ENCODE measurements at places on chromosomes 12 and 14. TPM values are rescaled to one million over a fixed set of nuclear protein-coding genes. Genes with fewer than 3 reads are reported as not detected.

- no peaks in the 10 kb centered on the region for H3K27me3 ChIP-seq
- H3K36me3 ChIP-seq: no peaks in the 10 kb centered on the region
- peak; percentile 23 for DNase-seq
- H3K27ac ChIP-seq: no peak overlapping the region
- no peaks in the 10 kb centered on the region for H3K4me1 ChIP-seq
These were observed 32.4 kb downstream of the PLEKHG7 start for GRCh38 chr12:92735131-92735721.

GRCh38 chr12:24228371-24228770 lies 278.9 kb upstream of the SOX5 start:
- no peak for DNase-seq
- no peaks in the 10 kb centered on the region for H3K4me1 ChIP-seq
- H3K27me3 ChIP-seq: no peaks in the 10 kb centered on the region
- H3K27ac ChIP-seq: no peak overlapping the region

DNA sequence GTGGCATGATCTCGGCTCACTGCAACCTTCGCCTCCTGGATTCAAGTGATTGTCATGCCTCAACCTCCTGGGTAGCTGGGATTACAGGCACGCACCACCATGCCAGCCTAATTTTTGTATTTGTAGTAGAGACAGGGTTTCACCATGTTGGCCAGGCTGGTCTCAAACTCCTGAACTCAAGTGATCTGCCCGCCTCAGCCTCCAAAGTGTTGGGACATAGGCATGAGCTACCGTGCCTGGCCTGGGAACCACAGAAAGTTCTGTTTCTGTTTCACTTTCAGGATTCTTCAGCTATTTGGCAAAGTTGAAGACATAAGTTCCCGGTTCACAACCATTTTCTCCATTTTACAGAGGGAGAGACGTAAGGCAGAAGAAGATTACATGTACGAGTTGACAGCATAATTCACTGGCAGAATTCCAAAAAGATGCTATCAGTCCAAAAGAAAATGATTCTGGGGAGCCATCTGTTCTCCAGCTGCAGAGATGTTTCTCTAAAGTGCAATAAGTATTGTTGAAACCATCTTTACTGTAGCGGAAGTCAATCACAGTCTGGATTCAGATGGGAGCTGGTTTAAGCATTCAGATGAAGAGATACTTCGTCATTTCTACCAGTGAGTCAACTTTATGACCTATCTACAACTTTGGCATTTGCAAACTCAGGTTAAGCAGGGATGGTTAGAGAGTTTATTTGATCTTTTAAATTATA lies 8.1 kb upstream of the RNF34 start:
- H3K27ac ChIP-seq: no peak overlapping the region
- no peaks in the 10 kb centered on the region for H3K27me3 ChIP-seq

DNA sequence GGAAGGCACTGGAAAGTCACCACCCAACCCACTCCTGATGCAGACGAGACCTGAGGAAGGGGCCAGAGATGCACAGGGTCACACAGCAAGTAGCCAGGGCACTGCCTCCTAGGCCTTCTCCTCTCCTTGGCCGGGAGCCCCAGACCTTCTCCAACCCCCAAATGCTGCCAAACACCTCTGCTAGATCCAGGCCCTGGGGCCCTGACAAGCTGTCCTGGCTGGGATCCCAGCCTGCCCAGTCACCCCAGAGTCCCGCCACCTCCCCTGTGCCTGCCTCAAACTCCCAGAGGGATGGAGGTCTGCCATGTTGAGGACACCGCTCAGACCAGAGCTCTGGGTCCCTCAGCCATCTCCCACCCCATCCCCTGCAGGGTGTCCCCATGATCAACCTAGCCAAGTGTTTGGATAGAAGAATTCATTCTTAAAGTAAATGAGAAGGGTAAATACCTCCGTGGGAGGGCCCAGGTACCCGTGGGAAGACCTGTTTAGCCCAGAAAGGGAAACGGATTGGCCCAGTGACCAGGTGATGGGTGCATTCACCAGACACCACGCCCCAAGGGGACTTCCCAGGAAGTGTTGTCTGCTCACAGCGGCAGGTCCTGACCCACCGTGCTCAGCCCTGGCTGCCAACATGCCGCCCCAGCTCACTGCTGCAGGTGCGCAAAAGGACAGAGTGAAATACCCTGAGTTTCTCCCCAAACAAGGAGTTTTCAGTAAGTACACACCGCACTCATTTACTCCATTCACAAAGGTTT lies 4.6 kb upstream of the DIO3 start:
- no peak for DNase-seq
- H3K4me1 ChIP-seq: no peaks in the 10 kb centered on the region
- H3K27me3 ChIP-seq: peaks cover 5% of the 10 kb centered on the region

DNA sequence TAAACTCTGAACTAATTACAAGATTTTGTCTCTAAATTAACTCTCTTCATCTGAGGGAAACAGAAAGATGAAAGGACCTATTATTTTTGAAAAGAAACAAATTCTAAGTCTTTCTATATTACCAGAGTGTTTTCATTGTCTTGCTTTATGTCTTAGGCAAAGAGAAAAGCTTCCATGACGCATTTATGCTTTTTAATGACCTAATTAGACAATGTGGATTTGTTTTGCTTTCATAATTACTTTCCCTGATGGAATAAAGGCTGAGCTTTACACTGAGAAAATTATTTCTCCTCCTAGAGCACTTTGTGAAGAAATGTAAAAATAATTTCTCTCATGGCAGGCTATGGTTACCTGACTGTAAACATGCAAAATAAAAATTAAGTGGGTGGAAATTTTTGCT lies 138.0 kb upstream of the SLCO1C1 start:
- no peak overlapping the region for H3K27ac ChIP-seq
- H3K27me3 ChIP-seq: no peaks in the 10 kb centered on the region
- H3K36me3 ChIP-seq: no peaks in the 10 kb centered on the region
- no peak overlapping the region for H3K4me3 ChIP-seq
- DNase-seq: no peak
- H3K4me1 ChIP-seq: no peaks in the 10 kb centered on the region

GRCh38 chr12:125097427-125097826 lies 32.2 kb downstream of the AACS start:
- no peaks in the 10 kb centered on the region for H3K27me3 ChIP-seq
- no peak overlapping the region for H3K4me3 ChIP-seq
- no peaks in the 10 kb centered on the region for H3K4me1 ChIP-seq
- no peak overlapping the region for H3K27ac ChIP-seq
- H3K36me3 ChIP-seq: no peaks in the 10 kb centered on the region
- no peak for DNase-seq

- H3K4me1 ChIP-seq: no peaks in the 10 kb centered on the region
- no peak overlapping the region for H3K27ac ChIP-seq
- no peak overlapping the region for H3K4me3 ChIP-seq
- no peak for DNase-seq
These were observed 42.9 kb downstream of the INSM2 start for GRCh38 chr14:35576856-35577255.

DNA sequence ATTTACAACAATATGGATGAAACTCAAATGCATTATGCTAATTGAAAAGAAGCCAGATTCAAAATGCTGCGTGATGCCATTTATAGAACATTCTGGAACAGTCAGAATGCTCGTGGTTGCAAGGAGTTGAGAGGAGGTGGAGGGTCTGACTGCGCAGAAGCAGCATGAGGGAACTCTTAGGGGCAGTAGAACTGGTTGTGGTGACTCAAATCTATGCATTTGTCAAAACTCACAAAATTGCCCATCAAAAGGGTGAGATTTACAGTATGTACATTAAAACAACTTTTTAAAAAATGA lies 113.7 kb upstream of the PDZRN4 start:
- no peaks in the 10 kb centered on the region for H3K27me3 ChIP-seq
- no peak for DNase-seq
- H3K36me3 ChIP-seq: no peaks in the 10 kb centered on the region
- no peak overlapping the region for H3K27ac ChIP-seq
- no peak overlapping the region for H3K4me3 ChIP-seq

DNA sequence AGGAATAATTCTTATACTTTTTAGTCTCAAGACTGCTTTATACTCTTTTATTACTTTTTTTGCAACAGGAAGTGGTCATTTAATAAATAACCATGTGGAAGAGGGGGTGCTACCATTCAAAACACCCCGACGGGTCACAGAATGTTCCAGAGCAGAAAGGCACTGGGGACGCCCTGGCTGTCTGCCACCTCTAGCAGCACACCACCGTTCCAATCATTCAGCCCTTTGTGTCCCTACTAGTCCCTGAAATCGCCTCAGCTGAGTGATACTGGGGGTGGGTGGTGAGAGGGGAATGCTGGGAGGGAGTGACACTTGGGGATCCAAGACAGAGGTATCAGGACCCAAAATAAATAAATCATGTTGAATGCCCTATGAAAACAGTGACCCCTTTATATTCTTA lies 52.4 kb downstream of the MON2 start:
- H3K4me1 ChIP-seq: no peaks in the 10 kb centered on the region
- H3K4me3 ChIP-seq: no peak overlapping the region
- H3K27ac ChIP-seq: no peak overlapping the region
- H3K36me3 ChIP-seq: no peaks in the 10 kb centered on the region
- no peaks in the 10 kb centered on the region for H3K27me3 ChIP-seq
- no peak for DNase-seq

- no peak overlapping the region for H3K4me3 ChIP-seq
- DNase-seq: no peak
- no peak overlapping the region for H3K27ac ChIP-seq
- H3K27me3 ChIP-seq: no peaks in the 10 kb centered on the region
- H3K4me1 ChIP-seq: no peaks in the 10 kb centered on the region
These were observed 611.3 kb upstream of the TMEM132C start for GRCh38 chr12:127655691-127656090.

GRCh38 chr14:53619691-53620231 lies 336.9 kb downstream of the BMP4 start:
- no peak overlapping the region for H3K27ac ChIP-seq
- no peaks in the 10 kb centered on the region for H3K27me3 ChIP-seq
- no peaks in the 10 kb centered on the region for H3K36me3 ChIP-seq
- H3K4me1 ChIP-seq: no peaks in the 10 kb centered on the region

DNA sequence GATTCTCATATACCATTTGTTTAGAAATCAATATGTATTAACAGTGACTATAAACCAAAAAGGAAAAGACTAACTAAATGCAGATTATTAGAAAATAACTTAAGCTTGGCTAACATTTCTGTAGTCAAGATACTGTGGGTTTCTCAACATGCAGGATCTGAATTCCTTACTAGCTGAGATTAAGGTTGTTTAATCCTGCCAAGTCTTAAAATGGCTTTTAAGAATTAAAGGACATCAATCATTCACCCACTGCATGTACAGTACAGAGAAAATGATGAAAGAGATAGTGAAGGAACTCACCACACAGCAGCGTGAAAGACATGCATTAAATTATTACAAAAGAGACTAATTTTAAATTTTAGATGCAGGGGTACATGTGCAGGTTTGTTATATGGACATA lies 3.8 kb downstream of the ACSS3 start:
- no peak overlapping the region for H3K27ac ChIP-seq
- no peak overlapping the region for H3K4me3 ChIP-seq
- DNase-seq: no peak
- no peaks in the 10 kb centered on the region for H3K4me1 ChIP-seq

- DNase-seq: no peak
- H3K27ac ChIP-seq: no peak overlapping the region
- H3K36me3 ChIP-seq: no peaks in the 10 kb centered on the region
- no peaks in the 10 kb centered on the region for H3K4me1 ChIP-seq
- H3K27me3 ChIP-seq: no peaks in the 10 kb centered on the region
- H3K4me3 ChIP-seq: no peak overlapping the region
These were observed 139.0 kb downstream of the SYNE2 start for GRCh38 chr14:63991833-63992232.

- DNase-seq: no peak
- H3K36me3 ChIP-seq: no peaks in the 10 kb centered on the region
- no peak overlapping the region for H3K4me3 ChIP-seq
- no peaks in the 10 kb centered on the region for H3K4me1 ChIP-seq
- H3K27ac ChIP-seq: no peak overlapping the region
These were observed 567.3 kb downstream of the SLC16A7 start for GRCh38 chr12:60162988-60163720.

GRCh38 chr12:16604596-16605252 lies 1.2 kb downstream of the LMO3 start:
- H3K4me3 ChIP-seq: peak overlapping the region; percentile 23
- H3K27me3 ChIP-seq: no peaks in the 10 kb centered on the region
- H3K4me1 ChIP-seq: no peaks in the 10 kb centered on the region
- H3K27ac ChIP-seq: peak overlapping the region; percentile 48
- H3K36me3 ChIP-seq: no peaks in the 10 kb centered on the region
- no peak for DNase-seq

Gene TECPR2
- 45.0 TPM for total RNA-seq

Gene OTOGL
- 0.59 TPM for total RNA-seq

Gene BCL11B
- 5.4 TPM for total RNA-seq

Gene TSHR
- 0.36 TPM for total RNA-seq

Gene SLC8A3
- total RNA-seq: 0.77 TPM

Gene MYF6
- 2.5 TPM for total RNA-seq
